ENCODE measurements at places on chromosomes 5 and 9.

GRCh38 chr9:115855458-115856133 is 298.0 kb upstream of the PAPPA start:
- DNase-seq: peak; percentile 15

- no peak for DNase-seq
Measured at GRCh38 chr5:34740389-34740806, 84.3 kb downstream of the RAI14 start.

- DNase-seq: peak; percentile 53
Measured at GRCh38 chr9:110217656-110218099, 9.7 kb upstream of the C9orf152 start.

DNA sequence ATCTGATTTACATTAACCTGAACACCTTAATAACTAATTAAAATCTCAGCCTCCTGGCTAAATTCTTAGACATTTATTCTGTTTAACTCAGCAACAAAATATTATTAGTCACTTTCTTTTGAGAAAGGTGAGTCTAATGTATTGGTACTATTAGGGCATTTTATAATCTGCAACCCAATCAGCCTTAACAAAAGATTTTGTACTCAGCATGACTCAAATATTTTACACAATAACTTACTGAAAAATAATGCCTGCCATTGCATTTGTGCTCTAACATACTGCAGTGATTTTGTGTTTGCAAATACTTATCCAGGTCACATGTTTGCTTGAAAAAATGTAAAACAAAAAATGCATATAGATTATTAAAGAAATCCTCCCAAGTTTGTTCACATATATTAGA is 1129.9 kb downstream of the TAF11L14 start:
- no peak for DNase-seq

- DNase-seq: no peak
Measured at GRCh38 chr5:180394031-180394636, 41.0 kb upstream of the GFPT2 start.

DNA sequence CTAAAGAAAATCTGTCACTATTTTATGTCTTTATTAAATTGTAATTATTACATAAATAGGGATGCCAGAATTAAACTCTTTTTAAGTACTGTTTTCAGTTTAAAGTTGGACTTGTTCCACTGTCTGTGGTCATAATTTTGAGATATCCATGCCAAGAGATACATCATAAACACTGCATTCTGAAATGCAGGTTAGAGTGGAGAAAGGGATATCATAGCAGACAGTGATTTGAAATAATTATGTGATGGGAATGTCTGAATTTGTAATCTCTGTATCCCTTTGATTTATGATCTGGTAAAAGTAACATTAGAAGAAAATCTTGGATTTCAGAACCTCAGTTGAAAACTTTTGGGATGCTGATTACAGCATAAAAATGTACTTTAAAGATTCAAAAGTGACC is 222.1 kb downstream of the GOLPH3 start:
- no peak for DNase-seq

DNA sequence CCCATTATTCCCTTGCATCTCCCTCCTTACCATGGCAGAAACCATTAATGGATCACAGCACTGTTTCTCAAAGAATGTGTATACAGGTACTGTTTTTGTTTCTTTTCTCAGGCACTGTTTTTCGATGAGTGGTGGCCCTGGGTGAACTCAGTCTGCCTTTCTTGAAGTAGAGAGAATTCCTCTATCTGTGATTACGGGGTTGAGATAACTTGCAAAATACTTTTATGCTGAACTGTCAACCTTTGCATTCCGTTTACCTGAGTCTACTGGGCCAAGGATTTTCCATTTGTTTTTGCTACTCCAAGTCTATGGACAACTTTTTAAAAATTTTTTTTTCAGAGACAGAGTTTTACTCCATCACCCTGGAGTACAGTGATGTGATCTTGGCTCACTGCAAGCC is 82.7 kb upstream of the CLINT1 start:
- no peak for DNase-seq
